Stimulated activated CD4-positive, alpha-beta T cell treated with anti-CD3 and anti-CD28 coated beads, TNF-alpha, amount 100 ng/mL, for 24 hours (primary cell): ENCODE measurements at places on chromosomes 7 and 10.

DNA sequence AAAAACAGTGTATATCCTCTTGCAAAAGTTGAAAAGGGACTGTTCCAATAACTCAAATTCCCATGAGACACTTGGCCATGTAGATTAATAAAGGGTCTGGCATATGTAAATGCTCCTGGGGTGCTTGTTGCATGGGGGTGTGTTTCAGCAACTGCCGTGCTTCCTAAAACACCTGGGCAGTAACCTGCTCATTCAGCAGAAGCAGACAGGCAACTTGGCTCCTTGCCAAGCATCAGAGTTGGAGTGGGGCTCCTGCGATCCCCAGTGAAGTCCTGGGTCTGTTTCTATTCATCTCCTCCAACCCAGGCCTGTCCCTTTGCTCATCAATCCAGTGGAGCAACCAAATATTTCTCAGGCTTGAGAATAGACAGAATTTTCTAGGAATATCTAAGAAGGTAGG lies 42.2 kb upstream of the ADAM12 start:
- no peak for DNase-seq

DNA sequence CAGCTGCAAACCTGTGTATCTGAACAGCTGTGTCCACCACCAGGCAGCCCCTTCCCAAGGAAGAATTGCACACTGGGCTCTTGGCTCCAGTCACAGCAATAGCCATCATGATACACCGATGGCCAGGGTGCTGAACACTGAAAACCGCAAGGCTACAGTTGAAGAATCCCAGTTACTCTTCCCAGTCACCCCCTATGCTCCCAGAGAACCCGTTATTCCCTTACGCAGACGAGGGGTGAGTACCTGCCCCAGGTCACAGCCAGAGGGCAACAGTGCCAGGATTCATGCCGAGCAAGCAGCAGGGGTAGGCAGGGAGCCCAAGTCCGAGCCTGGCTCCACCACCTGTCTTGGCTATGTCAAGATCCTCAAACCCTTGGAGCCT lies 57.8 kb downstream of the RASGEF1A start:
- DNase-seq, result no peak

GRCh38 chr7:76358011-76358480 lies 745 bp downstream of the YWHAG start:
- peak; percentile 47 for DNase-seq

DNA sequence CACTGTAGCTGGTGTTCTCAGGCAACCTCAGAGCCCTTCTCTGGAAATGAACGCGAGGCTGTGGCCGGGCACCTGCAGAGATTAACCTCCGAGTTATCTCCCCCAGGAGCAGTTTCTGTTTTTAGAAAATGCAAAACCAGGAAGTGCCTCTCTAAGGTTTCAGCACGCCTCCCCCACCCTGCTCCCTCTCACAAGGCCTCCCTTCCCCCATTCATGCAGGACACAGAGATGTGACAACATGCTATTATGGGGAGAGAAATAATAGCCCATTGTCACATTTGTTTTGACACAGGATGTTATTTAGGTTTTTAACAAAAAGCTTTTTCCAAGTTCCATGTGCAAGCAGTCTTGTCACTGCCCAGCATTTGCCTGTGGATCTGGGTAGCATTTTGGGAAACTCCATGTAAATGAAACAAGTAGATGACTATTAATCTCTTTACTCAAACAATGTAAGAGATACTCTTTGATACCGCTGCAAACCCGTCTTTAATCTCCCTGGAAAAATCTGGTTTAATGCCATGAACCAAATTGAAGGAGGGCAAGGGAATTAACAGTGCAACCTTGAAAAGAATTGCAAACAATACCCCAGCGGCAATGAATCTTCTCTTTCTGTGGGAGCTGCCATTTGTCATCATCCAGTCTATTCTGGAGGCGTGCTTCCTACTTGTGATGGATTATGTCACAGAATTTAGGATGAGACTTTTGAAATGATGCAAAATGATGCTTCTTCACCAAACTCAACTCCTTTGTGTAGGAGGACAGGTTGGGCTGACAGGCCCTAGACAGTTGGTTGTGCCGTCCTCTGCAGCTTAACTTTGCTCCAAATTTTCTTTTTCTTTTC lies 86.5 kb upstream of the NMT2 start:
- peak; percentile 26 for DNase-seq

DNA sequence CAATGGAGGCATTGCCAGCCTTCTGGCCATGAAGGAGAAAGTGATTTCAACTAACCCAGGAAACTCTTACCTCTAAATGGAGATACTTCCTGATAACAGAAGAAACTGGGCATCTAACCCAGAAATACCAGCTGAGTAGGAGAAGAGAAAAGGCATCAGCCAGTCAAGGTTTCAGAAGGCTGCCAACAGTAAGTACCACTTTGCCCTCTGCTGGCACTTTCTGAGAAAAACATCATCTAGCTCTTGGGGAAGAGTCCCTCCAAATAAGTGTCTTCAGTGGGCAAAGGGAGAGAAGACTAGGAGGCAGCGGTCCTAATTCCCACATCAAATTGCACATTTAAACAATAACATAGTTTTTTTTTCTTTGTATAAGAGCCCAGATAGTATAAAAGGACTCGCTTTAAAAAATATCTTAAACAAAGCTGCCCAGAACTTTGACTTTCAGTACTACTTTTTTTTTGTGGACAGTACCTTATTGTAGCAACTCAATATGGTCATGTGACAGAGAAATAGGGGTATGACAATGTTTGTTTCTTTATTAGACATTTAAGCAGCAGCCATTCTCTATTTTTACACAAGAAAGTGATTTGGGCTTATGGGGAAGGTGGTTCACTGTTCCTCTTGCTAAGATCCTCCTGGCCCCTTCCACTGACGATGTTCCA lies 157.3 kb downstream of the CTTNBP2 start:
- no peak for DNase-seq

GRCh38 chr10:113651898-113652297 lies 11.9 kb downstream of the NRAP start:
- no peak for DNase-seq

DNA sequence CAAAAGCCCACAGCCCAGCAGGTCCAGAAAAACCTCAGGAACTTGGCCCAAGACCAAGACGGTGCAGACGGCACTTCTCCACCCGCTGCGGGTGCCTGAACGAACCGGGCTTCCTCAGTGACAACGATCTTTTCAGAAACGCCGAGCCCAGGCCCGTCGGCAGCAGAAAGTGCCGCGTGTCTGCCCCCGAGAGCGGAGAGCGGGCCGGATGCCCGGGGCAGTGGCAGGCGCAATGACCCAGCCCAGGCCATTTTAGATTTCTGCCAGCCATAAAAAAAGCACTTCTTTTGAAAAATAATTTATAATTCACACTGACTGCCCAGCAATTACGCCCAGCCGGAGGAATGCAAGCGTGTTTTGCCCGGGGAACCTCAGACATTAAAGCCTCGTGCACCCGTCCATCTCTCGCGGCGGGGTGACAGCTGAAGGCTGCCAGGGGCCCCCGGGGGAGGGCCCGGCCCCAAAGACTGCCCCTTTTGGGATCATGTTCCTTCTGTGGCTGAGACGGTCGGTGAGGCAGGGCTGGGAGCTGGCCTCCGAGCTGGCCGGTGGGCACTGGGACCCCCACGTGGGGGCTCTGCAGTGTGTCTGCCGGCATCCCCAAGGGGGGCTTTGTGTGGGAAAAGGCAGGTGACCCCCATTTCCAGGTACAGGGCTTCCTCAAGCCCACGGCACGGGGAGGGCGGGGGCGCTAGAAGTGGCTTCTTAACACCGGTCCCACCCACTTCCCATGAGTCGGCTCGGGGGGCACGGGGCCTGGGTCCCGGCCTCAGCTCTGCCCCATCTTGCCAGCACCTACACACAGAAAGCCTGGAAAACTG lies 71.3 kb upstream of the PDGFA start:
- no peak for DNase-seq
